Hematopoietic multipotent progenitor cell treated with erythropoietin and hydrocortisone succinate and interleukin-3 and kit ligand, for 8 days (in vitro differentiated cells): ENCODE measurements at places on chromosomes 1 and 21.

DNA sequence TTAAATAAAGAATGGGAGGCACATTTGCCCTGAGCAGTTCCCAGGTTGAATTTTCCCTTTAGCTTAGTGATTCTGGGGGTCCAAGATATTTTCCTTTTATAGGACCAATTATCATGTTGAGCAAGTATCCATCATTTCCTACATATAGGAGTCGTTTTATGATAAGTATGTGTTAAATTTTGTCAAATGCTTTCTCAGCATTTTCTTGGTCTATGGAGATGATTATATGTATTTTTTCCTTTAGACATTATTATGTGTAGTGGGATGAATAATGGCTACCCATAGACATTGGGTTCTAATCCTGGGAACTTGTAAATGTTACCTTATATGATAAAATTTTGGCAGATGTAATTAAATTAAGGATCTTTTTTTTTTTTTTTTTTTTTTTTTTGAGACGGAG is 128.7 kb downstream of the LMO4 start:
- DNase-seq, result no peak

- DNase-seq, result no peak
Measured at GRCh38 chr1:211336161-211336560, 9.5 kb downstream of the TRAF5 start.

- no peak for DNase-seq
Measured at GRCh38 chr1:213256438-213257087, 205.5 kb downstream of the RPS6KC1 start.

GRCh38 chr1:43465505-43466067 is 11.9 kb upstream of the HYI start:
- DNase-seq, result no peak

- DNase-seq, result no peak
Measured at GRCh38 chr1:101741910-101742309, 254.8 kb downstream of the OLFM3 start.
